Spinal cord (tissue), 10 donors: ENCODE measurements at places on chromosomes 1 and 21. TPM values are rescaled to one million over a fixed set of nuclear protein-coding genes. Genes with fewer than 3 reads are reported as not detected.

DNA sequence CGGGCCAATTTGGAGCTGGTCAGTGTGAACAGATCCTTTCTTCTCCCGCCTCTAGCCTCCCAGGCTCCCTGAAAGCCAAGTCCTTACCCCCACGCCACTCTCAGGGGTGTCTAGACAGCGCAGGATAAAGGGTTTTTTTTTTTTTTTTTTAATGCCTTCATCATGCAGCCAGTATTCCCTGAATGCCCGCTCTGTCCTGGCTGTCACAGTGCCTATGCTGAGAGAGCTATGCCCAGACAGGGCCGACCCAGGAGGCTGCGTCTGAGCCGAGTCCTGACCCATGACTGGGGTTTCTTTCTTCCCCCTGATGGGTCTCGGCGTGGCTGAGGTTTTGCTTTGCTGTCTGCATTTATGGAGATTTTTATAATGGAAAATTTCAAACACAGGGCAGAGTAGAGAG is 18.3 kb downstream of the SPSB1 start:
- no peak for DNase-seq

DNA sequence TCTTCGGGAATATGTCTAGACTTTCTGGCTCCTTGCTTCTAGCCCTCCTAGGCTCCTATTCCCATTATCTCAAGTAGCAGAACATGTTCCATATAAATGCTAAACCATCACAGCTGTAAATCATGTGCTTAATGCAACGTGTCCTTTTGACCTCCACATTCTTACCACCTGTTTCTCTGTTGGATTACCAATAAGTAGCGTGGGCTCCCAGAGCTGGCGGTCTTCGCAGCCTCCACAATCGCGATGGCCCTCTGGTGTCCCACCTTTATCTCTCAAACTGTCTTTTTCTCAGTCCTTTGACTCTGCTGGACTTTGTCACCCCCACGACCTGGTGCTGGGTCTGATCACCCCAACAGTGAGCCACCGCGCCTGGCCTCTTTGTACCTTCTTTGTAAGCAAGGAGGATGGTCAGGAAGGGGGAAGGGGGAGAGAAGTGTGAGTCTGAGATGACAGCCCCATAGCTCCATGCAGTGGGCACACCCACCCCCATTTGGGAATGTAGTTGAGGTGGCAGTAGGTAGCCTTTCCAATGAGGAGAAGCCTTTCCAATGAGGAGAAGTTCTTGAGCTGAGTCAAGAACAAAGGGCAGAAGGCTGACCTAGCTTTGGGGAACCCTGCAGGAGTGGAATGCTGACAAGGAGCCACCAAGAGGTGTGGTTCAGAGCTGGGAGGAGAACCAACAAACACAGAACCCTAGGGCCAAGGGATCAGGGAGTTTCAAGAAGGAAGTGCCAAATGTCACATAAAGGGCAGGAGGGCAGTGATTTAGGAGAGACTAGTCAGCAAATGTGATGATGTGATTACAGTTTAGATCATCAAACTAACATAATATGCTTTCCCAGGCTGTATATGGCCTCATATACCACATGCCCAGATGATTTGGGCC is 14.2 kb downstream of the TRAF5 start:
- no peak for DNase-seq

GRCh38 chr21:16777041-16777720 is 735.7 kb upstream of the CXADR start:
- no peak for DNase-seq

Gene ACTA1
- total RNA-seq: 1.5 TPM

DNA sequence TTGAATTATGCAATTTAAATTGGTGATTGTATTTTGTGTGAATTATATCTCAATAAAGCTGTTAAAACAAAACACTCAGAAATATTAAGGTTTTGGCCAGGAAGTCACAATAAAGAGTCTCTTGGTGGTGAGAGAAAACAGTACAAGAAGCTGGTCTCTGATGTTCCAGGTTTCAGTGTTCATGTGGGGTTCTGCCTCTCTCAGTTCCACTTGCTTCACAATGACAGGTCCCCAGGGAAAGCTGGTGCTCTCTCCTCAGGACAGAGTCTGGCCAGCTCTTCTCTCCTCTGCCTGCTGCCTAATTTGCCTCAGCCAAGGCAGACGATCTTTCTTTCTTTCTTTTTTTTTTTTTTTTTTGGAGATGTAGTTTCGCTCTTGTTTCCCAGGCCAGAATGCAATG is 342.9 kb upstream of the PLXNA2 start:
- DNase-seq: no peak

GRCh38 chr1:156543066-156543465 is 29.3 kb downstream of the IQGAP3 start:
- DNase-seq: no peak
